ENCODE measurements at places on chromosomes 1 and 21.

DNA sequence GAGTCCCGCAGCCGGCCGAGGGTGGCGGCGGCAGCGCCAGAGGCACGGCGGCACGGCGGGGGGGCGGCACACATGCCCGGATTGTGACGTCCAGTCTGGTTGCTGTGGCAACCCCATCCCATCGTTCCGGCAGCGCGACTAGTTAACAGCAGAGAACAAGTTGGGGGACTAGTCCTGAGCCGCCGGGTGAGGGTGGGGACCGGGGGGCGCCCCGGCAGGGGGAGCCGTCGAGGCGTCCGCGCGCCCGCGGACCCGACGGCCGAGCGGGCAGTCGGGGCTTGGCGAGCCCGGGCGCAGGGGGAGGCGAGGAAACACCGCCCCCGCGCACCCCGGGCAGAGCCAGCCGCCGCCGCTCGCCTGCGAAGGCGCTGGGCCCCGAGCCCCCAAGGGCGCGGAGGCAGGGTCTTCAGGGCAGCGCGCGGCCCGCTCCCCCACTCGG lies at the start of gene CHD5:
Gene CHD5 (minus strand): TSS at position 54 of the 439 bp plus-strand sequence. CDS start 298 bp downstream, outside the sequence.
- DNase-seq: no peak

- DNase-seq: no peak
Observed at GRCh38 chr1:229907884-229908638, 159.0 kb upstream of the GALNT2 start.

DNA sequence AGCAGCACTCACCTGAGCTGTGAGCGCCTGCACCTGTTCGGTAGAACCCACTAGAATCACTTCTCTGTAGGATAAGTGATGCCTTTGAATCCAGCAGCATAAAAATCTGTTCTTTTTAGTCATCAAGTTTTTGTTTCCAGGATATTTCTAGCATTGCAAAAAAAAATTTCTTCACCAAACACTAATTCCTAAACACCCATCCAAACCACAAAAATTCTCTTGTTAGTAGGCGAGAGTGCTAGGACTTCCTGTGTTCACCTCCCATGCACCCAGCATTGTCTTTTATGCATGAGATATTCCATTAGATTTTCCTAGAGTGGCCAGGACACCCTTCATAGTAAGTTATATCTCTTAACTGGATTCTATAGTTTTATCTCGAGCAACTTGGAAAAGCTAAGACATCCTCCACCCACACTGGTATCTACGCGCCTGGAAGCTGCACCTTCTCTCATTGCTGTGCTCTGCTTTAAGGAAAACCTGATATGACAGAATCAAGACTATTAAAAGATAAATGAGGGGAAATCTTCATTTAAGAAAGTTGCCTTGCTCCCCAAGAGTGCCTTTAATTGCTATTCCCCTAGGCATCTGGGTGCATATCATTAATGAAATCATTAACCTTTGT lies 12.3 kb downstream of the SERTAD4 start:
- DNase-seq: no peak

DNA sequence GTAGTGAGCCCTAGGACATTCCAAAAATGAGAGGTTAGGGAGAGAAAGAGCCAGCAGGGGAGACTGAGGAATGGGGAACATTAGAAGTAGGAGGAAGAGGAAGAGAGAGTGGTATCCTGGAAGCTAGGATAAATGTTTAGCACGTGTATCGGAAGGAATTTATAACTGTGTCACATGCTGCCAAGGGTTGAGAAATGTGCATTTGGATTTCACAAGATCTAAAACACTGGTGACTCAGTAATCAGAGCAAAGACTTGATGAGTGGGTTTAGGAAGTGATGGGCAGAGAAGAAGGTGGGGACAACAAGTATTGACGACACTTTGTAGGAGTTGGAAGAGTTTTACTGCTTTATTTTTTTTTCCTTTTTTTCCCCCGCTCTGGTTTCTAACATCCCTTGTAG lies 193.9 kb downstream of the FMN2 start:
- no peak for DNase-seq

Measured in putamen (tissue), 1 donor.